ENCODE measurements at places on chromosomes 5 and 9.
A peak's percentile ranks its signal among the peaks of the same experiment; 100 is the strongest.

DNA sequence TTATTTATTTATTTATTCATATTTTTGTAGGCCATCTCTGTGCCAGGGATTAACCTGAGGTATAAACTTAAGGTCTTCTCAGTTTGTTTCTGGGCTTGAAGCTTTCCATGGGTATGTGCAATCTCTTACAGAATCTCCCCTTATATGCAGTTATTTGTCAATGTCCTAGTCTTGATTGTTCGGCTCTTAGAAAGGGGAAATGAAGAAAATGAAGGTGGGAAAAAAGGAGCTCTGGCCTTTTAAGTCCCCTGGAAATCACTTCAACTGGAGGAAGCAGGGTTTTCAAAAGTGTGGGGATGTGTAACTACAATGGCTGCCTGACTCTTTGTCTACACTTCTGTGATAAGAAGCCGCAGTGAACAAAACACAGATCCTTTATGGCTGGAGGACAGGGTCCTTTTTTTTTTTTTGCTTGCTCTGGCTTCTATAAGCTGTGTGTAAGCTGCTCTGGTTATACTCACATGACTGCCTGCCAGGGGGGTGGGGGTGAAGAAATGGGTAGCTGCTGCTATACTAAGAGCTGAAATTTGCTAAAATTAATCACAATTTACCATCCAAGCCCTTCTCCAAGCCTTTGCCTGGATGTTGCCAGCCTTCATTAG lies 33.7 kb downstream of the CENPP start:
- DNase-seq: no peak

GRCh38 chr9:18955626-18956025 lies 77.4 kb downstream of the SAXO1 start:
- DNase-seq: no peak

DNA sequence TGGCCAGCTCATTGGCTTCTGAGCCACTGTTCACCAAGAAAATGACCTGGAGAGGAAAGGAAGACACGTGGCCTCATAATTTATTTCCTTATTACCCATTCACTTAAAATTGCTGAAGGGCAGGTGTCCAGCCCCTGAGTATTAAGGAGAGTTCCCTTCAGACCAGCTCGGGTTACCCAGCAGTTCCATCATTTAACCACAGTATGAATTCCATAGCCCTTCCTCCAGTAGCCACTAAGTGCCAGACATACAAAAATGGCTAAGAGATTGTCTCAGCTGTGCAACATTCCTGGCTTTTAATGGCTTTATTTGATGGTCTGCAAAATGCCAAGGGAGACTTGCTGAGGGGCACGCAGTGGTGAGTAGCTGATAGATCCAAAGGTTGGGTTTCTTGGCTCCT lies 12.5 kb downstream of the AGXT2 start:
- no peak for DNase-seq

- no peak for DNase-seq
Observed at GRCh38 chr5:78975035-78975434, 10.1 kb downstream of the ARSB start.

- DNase-seq: no peak
Observed at GRCh38 chr5:180027459-180028089, 44.0 kb downstream of the RNF130 start.

DNA sequence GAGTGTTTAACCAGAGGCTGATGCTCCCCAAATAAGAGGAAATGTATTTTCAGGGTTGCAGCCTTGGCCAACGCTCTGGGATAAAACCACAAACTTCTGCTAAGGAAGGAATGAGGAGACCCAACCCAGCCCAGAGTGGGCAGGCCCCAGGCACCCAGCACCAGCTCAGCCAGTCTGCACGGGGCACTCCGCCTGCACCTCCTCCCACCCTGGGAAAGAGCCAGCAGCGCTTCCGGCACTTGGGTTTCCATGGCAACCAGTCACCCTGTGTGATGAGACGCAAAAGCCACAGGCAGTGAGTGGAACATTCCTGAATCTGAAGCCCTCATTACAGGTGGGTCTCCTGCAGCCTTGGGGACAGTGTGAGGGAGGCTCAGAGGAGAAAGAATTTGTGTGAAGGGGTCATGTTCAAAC lies 85.2 kb upstream of the ZBTB43 start:
- DNase-seq: peak; percentile 10

- no peak for DNase-seq
Observed at GRCh38 chr5:141150993-141151325, 1.1 kb downstream of the PCDHB6 start.

DNA sequence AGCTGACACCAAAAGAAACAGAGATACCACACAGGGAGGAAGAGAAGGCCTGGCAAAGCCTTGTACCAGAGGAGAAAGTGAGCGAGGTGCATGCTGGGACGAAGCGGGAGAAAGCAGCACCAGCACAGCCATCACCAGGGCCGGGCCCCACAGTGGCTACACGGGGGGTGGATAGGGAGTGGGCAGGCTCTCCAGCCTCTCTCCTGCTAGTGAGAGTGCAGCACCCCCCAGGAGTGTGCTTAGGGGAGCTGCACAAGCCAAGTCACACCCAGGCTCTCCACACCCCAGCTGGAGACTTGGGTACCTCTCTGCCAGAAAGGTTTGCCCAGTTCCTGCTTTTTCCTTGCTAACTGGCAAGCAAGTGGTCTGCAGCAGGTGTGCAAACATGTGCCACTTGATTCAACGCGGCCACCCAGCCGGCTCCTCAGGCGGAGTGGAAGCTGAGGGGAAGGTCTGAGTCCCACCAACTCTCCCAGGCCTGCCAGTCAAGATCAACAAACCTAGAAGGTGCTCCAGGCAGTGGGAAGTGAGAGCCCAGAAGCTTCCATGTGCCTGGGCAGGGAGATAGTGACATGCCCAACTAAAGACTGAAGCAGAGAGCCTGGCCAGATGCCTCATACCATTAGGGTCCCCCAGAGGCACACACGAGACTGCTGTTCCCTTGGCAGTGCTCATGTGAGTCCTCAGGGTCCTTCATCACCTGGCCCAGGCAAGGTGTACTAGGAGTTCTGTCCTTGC lies 39.9 kb downstream of the BICD2 start:
- no peak for DNase-seq

DNA sequence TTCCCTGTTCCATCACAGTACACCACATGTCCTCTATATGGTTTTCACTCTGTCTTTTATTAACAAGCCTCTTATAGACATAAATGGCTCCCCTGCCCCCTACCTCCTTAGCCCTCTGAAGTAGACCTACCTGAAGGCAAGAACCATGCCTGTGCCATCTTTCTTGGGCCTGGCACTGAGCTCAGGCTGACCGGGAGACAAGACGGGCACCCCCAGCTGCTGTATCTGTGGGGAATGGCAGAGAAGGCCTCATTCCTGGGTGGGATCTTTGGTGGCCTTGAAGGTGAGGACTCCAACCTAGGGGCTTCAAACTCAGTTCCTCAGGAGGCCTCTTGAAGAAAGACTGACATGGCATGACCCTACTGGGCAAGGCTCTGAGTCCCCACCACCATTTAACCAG lies 109.9 kb downstream of the GABBR2 start:
- DNase-seq: no peak

DNA sequence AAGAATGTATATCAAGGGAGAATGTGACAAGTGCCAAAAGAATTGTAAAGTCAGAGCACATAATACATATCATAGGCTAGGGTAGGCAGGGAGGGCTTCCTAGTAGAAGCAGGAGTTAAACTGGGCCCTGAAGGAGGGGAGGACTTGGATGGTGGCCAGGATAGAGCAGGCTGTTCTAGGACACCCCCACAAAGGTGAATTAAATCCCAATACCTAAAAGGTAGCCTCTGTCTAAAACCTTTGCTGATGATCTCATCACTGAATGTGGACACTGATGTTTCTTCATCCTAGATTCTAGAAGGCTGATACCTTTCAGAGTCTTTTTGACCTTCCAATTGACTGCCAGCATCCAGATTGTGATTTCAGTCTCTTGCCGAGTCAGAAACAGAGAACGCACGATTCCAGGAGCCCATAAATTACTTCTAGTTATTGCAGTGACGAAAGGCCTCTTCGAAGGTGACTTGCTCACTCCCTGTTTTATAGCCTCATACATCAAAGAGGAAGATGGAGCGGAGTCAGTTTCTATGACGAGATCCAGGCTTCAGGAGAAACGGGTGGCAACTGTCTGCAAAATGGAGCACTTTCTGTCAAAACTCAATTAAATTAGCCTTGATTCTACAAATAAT lies 43.2 kb downstream of the KIF4B start:
- no peak for DNase-seq
